ENCODE measurements at places on chromosomes 16 and 17.

DNA sequence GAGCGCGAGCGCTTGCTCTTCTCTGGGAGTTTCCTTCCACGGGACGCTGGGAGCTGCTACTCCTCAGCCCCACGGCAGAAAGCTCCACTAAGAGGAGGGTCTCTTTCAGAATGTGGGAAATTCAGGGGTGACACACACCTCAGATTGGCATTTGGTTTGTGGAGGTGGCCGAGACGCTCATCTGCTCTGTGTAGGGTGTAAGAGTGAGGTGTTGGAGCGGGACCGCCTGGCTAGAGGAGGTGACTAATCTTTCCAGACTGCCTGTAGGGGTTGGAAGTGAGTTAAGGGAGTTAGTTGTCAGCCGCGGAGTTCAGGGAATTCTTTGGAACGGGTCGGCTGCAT, 735 bp downstream of the PSMD11 start:
- DNase-seq, result no peak

DNA sequence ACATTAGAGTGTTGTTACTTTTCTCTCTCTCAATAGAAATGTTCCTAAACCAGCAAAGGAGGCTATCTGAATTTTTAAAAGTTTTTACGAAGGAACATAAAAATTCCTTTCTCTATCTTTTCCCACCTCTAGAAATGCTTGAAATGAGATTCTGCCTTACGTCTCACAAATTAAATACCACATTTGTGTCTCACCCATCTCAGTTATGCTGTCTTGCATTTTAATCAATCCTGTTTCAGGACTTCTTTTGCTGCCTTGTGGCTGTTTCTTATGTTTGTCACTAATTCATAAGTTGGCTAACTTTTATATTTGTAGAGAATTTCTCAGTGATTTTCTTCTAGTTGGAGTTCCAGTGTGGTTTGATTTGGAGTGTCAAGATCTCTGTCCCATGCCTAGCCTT, 3.5 kb downstream of the OMG start:
- no peak for DNase-seq

DNA sequence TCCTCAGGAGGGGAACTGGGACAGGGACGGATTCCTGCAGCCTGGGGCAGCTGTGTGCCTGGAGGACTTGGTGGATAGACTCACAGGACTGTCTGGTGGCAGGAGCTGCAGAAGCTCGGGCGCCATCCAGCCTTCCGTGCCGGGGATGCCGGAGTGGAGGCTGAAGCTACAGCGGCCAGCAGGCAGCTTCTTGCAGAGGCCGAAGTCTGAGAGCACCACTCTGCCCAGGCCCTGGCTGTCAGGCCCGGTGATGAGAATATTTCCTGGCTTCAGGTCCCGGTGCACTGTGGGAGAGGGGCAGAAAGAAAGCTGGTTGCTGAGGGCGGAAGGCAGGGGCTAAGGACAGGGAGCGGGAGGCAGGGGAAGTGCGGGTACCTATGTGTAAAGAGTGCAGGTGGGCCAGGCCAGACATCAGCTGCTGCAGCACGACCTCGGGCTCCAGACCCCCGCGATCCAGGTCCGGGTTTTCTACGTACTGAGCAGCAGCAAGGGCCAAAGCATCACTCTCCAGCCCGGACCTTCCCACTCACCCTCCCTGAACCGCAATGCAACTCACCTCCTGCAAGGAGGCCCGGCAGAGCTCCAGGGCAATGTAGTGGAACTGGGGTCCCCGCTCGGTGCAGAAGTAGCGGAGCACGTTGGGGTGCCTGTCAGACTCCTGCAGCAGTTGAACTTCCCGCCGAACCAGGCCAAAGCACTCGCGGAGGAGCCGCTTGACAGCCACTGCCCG, 16.1 kb downstream of the PLK1 start:
- no peak for DNase-seq

DNA sequence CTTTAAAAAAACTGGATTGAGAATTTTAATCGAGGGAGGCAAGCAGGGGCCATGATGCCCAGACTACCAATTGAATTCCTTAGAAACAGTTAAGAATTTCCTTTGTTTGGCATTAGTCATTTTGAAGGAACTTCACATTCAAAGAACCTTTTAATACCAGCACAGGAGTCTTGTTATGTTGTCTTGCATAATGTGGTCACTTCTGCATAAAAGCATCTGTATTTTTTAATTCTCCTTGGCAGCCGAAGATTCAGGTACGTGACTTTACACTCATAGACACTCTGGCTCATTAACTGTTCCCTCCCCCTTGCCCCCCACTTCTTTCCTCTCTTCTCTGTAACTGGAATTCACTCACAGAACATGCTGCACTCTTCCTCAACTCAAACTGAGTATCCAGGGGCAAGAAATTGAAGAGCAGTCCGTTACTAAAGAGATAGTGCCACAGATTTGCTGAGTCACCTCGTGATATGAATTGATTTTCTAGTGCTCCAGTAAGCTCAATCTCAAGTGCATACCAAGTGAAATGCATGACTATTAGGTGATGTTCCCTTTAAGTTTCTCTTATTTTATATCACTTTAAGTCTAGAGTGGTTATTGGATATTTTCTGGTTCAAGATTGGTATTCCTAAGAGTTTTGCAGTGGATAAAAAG, 572.2 kb upstream of the SOX9 start:
- no peak for DNase-seq

- no peak for DNase-seq
Measured at GRCh38 chr17:50830352-50830751, 5.0 kb upstream of the WFIKKN2 start.

DNA sequence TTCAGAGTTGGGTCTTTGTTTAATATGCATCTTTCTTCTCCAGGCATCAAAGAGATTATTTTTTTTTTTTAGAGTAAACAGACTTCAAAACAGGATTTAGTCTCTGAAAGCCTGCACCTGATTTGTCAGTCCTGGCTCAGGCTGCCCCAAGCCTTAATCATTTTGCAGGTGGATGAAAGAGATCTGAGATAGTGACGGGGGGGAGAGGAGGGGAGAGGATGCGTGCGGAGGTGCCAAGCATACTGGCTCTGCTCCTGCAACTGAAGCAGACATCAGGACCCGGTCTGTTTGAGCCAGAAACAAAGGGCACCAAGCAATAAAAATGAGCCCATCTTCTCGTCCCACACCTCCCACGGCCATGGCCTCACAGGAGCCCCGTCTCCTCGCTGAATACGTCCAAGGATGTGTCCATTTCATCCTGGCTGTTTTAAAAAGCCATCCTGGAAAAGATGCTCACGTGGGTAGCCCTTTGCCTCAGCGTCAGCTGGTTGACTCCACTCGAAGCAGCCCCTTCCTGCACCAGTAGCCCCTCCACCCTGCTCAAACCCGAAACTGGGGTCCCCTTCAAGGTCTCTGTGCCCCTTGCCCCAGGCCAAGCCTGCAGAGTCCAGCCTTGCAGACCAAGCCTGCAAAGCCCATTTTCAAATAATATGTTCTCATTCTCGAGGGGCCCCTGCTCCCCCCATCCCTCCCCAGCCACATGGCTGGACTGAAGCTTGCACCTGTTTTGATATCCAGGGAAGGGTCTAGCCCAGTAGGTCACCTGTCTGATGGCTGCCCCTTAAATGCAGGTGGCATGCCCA, 84.8 kb upstream of the TNRC6C start:
- DNase-seq, result no peak

- no peak for DNase-seq
Measured at GRCh38 chr16:78415669-78416068, 316.2 kb downstream of the WWOX start.

DNA sequence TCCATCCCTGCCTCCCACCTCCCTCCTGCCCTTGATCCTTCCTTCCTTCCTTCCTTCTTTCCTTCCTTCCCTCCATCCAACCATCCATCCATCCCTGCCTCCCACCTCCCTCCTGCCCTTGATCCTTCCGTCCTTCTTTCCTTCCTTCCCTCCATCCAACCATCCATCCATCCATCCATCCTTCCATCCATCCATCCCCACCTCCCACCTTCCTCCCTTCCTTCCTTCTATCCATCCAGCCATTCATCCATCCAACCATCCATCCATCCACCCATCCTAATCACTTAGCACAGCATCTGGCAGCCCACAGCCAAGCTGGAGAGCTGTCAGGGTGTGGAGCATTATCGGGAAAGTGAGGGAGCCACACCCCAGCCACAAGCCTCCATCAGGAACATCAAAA, 54.5 kb downstream of the TK2 start:
- DNase-seq, result no peak

DNA sequence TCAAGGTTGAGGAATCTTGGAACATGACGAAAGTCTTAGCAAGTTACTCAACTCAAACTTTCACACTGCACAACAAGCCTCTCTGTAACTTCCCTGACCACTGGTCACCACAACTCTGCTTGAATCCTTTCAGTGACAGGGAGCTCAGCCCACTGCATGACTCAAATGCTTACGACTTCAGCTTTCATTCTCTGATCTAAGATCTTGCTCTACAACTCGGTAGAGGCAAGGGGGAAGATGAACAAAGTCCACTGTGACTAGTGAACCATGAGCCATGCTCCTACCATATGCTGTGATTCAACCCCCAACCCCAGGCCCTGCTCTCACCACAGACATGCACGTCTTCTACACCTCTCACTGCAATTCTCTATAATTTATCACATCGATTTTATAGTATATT, 160.9 kb downstream of the SLC39A11 start:
- DNase-seq, result no peak

DNA sequence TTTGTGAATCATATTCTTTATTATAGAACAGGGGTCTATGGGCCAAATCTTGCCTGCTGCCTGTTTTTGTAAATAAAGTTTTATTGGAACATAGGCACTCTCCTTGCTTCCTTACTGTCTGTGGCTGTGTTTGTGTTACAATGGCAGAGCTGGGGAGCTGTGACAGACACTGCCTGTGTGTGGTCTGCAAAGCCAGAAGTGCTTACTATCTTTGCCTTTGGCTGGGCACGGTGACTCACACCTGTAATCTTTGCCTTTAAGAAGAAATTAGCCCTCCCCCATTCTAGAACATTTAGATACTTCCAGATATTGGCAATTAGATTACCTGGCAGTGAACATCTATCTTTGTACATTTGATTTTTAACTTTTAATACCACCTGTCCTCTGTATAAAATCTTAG, 308.3 kb downstream of the FOXL1 start:
- DNase-seq, result no peak

GRCh38 chr17:35856603-35857002, 12.1 kb downstream of the HEATR9 start:
- DNase-seq, result no peak

- DNase-seq, result no peak
Measured at GRCh38 chr17:56880571-56880970, 33.3 kb downstream of the TRIM25 start.

DNA sequence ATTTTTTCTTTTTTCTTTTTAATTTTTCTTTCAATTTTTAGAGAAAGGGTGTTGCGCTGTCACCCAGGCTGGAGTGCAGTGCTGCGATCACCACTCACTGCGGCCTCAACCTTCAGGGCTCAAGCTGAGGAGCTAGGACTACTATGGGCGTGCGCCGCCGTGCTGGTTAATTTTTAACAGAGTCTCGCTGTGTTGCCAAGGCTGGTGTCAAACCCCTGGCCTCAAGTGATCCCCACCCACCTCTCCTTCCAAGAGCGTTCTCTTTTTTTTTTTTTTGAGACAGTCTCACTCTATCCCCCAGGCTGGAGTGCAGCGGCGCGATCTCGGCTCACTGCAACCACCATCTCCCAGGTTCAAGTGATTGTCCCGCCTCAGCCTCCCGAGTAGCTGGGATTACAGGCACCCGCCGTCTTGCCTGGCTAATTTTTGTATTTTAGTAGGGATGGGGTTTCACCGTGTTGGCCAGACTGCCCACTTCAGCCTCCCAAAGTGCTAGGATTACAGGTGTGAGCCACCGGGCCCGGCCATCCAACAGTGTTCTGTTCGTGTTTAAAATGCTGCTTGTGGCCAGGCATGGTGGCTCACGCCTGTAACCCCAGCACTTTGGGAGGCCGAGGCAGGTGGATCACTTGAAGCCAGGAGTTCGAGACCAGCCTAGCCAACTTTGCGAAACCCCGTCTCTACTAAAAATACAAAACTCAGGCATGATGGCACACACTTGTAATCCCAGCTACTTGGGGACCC, 14.5 kb upstream of the RPL13 start:
- no peak for DNase-seq

- DNase-seq, result no peak
Measured at GRCh38 chr16:73054813-73055482, 7.0 kb upstream of the ZFHX3 start.

- no peak for DNase-seq
Measured at GRCh38 chr16:69340095-69340644, 598 bp downstream of the NIP7 start.

- DNase-seq, result no peak
Measured at GRCh38 chr17:72008236-72008876, 112.5 kb upstream of the SOX9 start.

- DNase-seq, result no peak
Measured at GRCh38 chr17:14557480-14557879, 256.6 kb downstream of the HS3ST3B1 start.

DNA sequence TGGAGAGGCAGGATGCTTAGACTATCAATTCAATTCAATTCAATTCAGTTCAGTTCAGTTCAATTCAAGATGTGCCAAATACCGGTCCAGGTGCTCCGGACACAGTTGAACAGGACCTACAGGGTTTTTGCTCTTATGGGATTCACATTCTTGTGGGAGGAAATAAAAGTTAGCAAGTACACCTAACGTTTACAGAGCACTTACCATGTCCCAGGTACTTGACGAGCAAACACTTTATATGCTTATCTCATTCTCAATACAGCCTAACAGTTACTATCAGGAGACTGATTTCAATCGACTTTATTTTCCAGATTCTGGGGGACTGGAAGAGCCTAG, 467 bp upstream of the GDE1 start:
- no peak for DNase-seq

GRCh38 chr16:50467943-50468748, 80.0 kb upstream of the NKD1 start:
- DNase-seq, result no peak

DNA sequence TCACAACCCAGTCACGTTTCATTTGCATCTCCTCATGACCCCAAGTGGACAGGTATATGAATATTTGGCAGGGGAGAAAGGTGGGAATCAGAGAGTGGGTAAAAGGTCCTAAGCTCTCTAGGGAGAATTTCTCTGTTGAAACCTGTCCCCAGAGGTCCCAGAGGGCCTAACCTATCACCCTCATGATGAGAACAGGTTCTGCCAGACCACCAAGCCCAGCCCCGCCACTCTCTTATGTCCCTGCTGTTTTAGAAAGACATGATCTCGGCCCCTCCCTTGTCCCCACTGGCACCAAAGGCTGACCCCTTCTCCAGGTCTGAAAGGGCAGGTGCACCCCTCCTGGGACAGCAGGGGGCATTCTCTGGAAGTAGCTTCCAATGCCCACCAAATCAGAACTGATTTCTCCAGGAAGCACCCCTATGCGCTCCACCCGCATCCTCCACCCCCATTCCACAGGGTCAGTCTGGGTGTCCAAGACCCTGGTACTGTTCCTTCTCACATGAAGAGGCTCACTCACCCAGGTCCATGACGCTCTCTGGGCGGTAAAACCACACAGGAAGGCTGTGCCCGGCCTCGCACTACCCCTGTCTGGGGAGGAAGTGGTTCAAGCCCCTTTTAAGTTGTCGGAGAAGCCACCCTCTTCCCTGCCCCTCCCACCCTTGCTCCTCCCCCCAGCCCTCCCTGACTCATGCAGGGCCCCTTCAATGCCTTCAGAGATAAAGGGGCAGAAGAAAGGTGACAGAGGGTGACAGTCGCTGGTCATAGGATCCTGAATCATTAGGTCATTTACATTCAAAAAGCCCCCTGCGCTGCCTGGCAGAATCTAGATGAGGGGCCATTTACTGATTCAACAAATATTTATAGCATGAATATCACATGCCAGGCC, at the start of gene CCR7:
TSS of gene CCR7 (minus strand) at position 590 of the 886 bp plus-strand sequence. CDS start at position 527, 63 bp downstream.
- DNase-seq, result peak; percentile 90
